ENCODE measurements at places on chromosomes 16 and 17.

DNA sequence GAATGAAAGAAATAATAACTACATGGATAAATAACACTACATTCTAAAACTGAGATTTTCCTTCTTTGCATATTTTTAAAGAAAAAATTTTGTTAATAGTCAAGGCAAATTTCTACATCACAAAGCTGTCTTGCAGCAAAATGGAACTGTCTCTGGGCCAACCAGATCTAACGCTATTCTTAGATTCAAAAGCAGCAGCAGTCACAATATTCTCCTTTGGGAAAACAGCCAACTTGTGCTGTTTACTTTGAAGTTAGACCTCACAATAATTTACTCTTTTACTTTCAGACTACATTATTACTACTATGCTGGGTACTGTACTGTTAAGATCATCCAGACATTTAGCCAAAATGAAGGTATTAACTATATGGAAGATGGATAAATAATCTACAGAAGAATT is 189.1 kb downstream of the CEP112 start:
- DNase-seq, result no peak

DNA sequence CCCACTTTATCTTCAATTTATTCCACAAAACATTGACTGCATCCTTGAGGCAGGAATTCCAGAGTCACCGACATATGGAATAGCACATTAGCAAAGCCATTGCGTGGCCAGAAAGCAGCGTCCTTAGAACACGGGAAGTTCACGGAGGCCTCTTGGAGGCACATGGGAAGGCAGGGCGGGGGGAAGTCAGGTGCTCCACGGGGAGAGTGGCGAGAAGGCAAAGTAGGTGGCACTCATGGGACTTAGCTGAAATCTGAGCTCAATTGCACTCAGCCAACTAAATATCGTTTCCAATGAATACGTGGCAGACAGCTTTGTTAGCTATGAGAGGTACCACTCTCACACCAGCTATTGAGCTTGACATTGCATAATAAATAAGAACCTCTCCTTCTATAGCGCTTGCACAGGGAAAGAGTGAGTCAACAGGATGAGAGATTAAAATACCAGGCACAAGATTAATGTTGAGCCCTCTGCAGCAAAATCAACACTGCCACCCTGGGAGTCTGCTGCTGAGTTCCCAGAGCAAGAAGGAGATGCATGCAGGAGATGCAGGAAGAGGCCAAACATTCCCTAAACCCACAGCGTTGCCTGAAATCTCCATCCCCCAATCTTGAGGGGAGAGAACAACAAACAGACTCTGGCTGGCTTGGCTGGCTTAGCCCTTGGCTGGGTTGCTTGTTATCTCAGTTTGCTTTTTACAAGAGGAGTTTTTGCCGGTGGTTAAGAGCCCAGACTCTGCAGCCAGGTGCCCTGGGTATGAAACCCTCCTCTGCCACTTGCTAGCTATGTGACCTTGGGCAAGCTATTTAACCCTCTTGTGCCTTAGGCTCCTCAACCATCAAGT is 28.8 kb downstream of the ABCC12 start:
- DNase-seq, result peak; percentile 67

DNA sequence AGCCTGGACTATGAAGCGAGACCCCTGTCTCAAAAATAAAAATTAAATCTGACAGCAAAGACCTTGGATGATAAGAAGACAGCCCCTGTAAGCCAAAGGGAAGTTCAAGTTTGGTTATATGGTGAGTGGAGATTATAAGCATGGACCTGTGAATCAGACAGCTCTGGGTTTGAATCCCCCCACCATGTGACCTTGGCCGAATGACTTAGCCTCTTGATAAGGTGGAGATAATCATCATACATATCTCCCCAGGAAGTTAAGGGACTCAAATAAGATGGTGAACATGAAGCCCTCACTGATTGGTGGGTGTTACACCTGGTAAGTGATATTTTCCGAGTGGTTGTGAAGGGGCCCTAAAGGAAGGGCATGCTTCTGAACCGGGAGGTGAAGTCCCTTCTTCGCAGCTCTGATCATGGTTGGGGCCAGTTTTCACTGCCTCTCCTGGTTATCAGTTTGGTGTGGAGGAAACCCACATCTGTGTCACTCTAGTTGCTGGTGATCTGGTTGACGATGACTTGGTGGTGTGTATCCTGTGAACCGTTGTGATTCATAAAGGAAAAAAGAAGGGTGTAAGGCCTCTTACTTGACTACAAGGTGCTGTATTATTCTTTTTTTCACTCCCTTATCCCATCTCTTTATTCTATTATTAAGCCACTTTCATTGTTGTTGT is 61.7 kb upstream of the CLEC18A start:
- no peak for DNase-seq

DNA sequence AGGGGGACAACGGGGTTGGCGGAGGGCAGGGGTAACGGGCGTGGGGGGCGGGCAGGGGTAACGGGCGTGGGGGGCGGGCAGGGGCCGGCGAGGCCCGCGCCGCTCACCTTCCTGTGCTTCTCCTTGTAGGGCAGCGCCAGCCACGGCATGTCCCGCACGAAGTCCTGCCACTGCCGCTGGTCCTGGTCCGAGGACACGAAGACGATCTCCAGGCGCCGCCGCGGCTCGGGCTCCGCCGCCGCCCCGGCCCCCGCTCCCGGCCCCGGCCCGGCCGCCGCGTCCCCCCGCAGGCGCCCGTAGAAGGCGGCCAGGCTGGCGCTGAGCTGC is 401 bp downstream of the NXN start:
- no peak for DNase-seq

GRCh38 chr16:85465328-85466303 is 147.5 kb upstream of the GSE1 start:
- no peak for DNase-seq

- DNase-seq, result no peak
Measured at GRCh38 chr17:30805944-30806456, 18.5 kb downstream of the CRLF3 start.

GRCh38 chr17:45302649-45303173 is 14.1 kb downstream of the MAP3K14 start:
- no peak for DNase-seq

DNA sequence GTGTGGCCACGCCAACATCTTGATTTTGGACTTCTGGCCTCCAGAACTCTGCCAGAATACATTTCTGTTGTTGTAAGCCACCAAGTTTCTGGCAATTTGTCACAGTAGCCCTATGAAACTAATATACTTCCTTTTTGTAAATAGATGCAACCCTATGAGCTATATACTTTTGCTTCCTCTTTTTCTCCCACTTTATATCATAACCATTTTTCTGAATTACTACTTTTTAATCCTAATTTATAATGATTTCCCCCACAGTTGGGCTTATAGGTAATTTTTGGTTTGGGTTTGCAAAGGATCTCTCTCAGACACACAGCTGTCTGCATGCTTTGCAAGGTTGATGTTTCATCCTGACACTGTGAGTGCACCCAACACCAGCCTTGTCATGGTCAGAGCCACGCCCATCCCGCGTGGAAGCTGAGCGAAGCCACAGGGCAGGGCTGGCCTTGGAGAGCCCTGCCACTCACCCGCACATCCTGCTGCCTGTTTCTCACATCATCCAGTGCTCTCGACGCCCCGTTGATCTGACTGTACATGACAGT is 5.8 kb downstream of the TRIM25 start:
- DNase-seq, result no peak

- peak; percentile 59 for DNase-seq
Measured at GRCh38 chr17:82153745-82154375, 55.8 kb upstream of the FASN start.

DNA sequence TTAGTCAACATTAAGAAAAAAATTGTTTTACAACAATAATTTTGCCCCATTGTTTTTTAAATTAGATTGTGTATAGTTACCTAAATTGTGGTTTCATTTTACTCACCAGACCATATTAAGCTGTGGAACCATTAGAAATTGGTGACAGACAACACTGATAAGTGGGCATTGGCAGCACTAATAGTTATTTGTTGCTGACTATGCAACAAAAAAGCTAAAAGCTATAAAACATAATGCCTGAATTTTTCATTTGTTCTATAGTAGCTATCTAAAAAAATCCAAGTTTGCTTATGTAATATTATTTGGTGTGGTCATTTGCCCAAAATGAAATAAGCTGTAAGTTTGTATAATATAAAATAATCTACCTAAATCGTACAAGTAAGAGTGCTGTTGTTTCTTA is 13.7 kb upstream of the VWA3A start:
- DNase-seq, result no peak

GRCh38 chr17:44602390-44602789 is 45.1 kb downstream of the FZD2 start:
- peak; percentile 18 for DNase-seq

DNA sequence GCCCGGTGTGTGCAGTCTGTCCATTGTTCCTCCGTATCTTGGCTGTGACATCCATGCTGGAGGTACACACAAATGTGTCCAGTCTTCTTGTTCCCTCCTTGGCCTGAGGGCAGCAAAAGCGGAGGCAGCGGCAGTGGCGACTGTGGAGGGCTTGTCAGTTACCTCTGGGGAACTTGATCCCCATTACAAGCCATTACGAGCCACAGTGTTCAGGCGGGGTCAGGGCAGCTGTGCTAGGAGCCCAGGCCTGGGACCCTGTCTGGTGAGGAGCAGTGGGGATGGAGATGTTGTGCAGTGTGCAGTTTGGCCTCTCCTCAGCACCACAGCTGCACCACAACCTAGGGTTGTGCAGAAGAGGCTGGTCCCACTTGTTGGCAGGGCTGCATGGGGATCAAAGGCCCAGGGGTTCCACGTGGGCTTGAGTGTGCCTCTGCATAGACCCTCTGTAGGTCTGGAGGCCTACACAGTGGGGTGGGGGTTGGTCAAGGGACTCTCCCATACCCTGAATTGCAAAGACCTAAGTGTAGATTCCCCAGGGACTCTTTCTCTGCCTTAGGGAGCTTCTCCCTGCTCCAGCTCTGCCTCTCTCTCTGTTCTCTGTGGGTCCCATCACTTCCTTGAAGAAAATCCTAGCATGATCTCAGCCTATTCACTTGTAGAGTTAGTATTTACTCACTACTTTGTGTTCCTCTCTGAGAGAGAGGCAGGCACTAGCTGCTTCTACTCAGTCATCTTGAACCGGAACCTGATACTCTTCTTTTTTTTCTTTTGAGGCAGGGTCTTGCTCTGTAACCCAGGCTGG is 58.8 kb downstream of the SLFN11 start:
- no peak for DNase-seq

GRCh38 chr17:54153423-54153822 is 330.7 kb downstream of the KIF2B start:
- DNase-seq, result no peak

DNA sequence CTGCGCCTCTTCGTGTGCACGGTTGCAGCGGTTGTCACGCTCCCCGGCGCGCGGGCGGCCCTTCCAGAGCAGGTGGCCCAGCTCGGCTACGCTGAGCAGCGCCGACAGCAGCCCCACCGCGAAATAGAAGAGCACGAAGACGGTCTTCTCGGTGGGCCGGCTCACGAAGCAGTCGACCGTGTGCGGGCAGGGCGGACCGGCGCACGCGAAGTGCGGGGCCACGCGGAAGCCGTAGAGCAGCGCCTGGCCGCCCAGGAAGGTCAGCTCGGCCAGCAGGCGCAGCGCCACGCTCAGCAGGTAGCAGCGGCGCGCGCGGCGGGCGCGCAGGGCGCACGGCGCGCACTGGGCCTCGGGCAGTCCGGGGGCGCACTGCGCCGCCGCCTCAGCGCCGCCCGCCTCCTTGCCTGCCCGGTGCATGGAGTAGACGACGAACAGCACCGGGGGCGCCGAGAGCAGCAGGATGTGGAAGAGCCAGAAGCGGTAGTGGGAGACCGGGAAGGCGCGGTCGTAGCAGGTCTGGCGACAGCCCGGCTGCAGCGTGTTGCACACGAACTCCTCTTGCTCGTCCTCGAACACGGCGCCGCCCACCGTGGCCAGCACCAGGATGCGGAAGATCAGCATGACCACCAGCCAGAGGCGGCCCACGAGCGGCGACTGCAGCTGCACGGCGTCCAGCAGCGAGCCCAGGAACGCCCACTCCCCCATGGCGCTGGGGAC is 1.3 kb downstream of the GJD3 start:
- peak; percentile 41 for DNase-seq

DNA sequence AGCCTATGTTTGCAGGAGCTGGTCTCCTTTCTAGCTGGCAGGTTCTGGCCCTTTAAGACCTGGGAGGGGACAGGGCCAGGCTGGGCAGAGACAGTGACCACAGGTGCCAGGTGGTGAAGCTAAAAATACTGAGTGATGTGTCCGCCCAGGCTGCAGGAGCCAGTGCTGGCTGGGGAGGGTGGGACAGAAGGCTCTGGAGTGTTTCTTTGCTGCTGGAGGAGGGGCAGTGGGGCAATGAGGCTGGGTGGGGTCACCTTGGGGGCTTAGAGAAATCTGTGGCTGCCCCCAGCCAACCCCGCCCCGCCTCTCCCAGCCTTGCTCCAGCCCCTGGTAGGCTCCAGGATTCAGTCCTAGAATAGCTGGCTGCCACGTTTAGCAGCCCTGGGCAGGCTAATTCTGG is 30.4 kb upstream of the SBK1 start:
- DNase-seq, result no peak

DNA sequence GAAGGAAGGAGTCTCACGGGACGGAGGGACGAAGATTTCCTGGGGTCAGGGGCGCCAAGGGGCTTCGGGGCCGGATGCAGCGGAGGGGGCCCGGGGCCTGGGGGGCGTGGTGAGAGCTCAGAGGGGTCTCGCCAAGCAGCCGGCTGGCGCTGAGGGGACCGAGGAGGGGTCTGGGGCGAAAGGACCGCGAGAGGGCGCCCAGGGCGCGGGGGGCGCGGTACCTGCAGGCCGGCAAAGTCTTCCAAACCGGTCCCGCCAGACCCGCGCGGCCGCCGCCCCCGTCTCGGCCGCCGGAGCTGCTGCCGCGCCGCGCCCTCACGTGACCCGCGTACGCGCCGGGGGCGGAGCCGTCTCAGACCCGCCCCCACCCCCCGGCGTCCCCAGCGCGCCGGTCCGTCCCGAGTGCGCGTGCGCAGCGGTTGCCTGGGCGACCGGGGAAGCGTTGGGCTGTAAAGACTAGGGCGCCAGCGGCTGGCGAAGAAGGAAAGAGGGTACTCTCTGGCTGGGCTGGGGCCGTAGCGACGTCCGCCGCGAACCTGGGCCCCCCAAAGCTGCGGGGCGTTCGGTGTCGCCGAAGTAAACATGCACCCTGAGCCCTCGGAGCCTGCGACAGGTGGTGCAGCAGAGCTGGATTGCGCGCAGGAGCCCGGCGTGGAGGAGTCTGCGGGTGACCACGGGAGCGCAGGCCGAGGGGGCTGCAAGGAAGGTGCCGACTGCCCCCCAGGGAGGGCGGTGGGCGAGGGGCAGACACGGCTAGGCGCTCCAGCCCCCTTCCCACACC is at the start of the genes DNAAF1 and HSDL1:
TSS of gene DNAAF1 (plus strand) at position 450 of the 781 bp plus-strand sequence. CDS start at position 583, 133 bp downstream.
TSS of gene HSDL1 (minus strand) at position 319 of the 781 bp plus-strand sequence. CDS start 13,856 bp downstream, outside the sequence.
- DNase-seq, result peak; percentile 82

- DNase-seq, result no peak
Measured at GRCh38 chr17:55420067-55420775, 1.4 kb downstream of the MMD start.

DNA sequence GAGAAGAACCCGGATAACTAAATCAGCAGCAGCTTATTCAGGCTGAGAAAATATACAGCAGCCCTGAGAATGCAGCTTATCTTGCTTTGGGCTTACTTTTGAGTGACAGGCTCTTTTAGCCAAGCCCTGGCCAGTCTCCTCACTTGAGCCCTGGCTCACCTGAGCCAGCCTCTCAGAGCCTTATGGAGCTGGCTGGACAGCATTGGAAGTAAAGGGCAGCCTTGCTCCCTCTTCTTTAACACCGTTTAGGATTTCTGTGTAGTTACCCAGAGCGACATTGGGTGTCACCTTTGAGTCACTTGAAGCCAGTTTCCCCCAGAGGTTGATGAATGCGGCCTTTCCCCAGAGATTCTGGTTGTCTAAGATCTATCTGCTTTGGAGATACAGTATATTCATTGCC is 7.7 kb upstream of the NPIPB2 start:
- DNase-seq, result peak; percentile 41

- no peak for DNase-seq
Measured at GRCh38 chr16:35192993-35193392, 1733.6 kb downstream of the TP53TG3F start.

GRCh38 chr17:49557312-49558024 is 18.2 kb upstream of the NXPH3 start:
- peak; percentile 50 for DNase-seq
